ENCODE measurements at places on chromosomes 6 and 20.

DNA sequence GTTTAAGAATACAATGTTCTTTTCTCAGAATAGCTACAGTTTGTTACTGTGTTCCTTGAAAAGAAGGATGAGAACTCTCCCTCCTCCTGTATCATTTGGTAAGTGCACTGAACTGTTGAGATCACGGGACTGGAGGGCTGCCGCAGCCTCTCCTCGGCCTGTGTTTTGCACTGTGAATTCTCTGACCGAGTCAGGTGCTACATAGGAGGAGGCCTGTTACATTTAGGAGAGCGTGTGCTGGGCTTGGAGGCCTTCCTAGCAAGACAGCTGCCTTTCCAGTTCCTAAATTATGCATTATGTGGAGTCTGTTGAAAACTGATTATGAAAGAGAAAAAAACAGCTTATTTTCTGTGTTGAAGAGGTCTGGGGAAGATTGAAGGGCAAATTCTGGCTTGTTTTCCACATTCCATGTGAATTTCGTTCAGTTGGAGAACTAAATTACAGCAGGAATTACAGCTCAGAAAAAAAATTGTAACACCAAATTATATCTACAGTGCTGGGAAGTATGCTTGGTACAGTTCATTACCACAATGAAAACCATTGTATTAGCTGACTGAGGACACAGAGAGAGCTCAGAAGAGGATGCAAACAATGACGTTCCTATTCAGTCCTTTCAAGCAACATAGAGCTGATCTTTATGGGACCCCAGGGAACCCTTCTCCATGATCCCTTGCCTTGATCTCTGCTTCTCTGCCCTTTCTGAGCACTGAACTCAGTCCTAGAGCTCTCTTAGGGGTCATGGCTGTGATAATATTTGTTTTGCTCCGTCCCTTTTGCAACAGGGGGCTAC is 2.8 kb downstream of the TMC2 start:
- DNase-seq = no peak

- DNase-seq = no peak
Observed at GRCh38 chr6:144624246-144624645, 339.1 kb downstream of the UTRN start.

DNA sequence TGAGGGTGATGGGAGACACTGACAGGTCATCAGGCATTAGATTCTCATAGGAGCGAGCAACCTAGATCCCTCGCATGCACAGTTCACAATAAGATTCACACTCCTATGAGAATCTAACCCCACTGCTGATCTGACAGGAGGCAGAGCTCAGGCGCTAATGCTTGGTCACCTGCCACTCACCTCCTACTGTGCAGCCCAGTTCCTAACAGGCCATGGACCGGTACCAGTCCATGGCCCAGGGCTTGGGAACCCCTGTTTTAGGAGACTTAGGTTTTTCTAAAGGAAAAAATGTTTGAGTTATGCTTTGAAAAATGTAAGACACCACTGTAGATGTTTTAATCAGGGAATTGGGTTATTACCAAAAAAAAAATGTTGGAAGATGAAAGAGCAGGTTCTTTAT is 6.7 kb downstream of the HLA-E start:
- DNase-seq = no peak

DNA sequence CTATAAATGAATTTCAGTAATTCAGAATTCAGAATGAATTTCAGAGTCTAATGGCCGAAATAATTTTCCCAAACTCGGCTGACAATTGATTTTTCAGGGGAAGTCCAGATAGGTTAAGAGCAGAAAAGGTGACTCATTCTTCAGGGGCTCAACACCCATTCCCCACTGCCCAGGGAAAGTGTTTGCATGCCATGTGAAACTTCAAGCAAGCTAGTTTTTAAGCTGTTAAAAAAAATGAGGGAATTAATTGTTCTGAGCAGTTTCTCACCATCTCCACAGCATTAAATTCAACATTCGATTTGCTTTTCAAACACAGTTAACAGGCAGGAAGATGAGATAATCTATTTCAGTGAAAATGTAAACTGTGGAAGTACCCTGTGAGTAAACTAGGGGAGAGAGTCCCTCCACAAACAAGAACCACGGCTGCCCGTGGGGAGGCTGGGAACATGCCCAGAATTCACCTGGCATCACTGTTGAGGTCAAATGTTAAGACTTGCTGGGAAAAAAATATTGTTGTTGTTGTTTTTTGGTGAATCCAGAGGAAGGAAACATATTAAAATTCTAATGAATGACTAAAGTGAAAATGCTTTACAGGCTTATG is 650.8 kb upstream of the AGPAT4 start:
- DNase-seq = no peak

GRCh38 chr20:63432577-63433325 is 39.7 kb downstream of the KCNQ2 start:
- DNase-seq = no peak

GRCh38 chr20:50850721-50851286 is 55.9 kb downstream of the BCAS4 start:
- DNase-seq = no peak

DNA sequence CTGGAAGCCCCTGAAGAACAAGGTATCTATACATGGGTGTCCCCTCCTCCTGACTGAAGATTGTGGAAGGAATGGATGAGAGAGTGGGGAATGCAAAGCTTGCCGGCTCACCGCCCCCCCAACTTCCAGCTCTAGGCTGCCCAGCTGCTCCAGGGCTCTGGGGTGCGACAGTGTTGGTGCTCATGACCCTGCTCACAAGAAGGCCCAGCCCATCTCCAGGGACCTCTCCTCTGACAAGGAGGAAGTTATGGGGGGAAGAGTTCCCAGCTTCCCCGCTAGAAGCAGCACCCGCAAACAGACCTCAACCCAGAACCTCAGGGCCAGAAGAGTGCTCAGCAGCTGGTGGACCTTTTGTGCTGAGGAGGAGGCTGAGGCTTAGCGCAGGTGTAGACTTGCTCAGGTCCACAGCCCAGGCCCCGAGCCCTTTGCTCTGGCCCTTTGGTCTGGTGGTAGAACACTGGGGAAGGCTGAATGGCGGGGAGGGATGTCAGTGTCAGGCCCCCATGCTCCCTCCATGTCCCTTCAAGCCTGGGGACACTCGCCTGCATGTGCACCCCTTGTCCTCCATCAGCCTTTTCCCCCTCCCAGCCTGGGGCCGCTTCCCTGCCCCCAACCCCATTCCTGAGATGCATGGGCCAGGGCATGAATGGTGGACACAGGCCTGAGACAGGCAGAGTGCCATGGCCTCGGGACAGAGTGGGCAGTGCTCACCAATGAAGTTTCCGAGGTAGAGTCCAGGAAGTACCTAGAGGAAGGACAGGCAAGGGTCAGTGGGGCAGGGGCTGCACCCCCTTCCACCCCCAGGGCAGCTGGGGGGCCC is 1.3 kb downstream of the DUSP15 start:
- no peak for DNase-seq

DNA sequence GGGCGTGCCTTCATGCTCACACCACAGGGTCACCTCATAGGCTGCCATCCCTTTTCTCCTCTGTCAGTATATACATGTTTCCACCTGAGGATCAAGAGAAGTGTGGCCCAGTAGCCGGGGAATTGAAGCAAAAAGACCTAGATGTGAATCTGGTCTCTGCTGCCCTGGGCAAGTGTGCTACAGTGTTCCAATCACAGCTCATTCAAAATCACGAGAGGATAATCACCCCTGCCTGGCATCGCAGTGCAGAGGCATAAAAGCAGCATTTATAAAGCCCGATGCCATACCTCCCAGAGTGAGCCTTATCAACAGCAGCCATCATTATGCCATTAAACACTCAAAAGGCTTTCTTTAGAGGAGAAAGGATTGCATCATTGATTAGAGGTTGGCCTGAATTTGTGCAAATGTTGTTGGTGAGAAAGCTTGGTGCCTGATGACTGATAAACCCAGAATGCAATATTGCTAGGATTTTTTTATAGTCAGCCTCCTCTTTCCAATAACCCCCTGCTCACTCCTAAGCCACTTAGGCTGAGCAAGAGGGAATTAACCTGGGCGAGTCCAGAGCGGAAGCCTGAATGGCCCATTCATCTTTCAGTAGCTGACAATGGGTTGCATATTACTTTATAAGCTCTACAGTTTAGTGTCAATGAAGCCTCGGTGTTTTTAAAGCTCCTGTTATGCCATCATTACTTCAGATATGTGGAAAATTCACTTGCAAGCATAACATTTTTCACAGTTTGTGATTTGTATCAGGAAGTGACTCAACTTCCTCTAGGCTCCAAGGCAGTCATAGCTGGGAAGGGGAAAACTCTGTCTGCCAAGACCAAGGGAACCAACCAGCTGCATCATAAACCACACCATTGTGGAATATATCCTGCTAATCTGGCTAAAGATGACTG is 92.5 kb upstream of the NXT1 start:
- peak; percentile 76 for DNase-seq

DNA sequence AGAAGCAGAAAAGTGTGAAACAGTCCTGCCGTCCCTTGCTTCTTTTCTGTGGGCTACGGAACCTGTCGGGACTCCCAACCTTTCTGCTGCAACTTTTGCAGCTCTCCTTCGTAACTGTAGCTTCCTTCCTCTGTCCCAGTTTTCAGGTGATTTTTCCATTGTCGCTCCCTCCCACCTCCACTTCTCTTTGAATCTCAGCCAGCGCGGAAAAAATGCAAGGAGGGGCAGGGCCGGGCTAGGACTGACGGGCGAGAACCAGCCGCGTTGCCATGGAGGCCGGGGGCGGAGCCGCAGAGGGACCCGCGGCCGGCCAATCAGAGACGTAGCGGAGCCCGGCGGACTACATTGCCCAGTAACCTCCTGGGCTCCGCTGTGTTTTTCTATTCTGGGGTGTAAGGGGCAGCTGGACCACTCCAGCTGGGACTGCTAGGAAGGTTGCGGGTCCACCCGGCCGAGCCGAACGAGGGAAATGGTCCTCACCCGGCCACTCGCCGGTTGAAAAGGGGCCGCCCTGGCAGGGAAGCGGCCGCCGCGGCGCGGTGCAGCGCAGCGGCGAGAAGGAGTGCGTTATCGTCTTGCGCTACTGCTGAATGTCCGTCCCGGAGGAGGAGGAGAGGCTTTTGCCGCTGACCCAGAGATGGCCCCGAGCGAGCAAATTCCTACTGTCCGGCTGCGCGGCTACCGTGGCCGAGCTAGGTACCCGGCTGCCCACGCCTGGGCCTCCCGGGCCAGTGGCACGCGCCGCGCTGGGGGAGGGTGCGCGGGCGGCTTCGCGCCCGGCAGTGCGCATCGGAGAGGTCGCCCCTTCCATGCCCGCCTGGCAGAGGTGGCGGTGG is at the start of the genes CYP39A1 and SLC25A27:
CYP39A1 (minus strand) TSS at position 216 of the 836 bp plus-strand sequence. CDS start 236 bp downstream, outside the sequence.
SLC25A27 (plus strand) TSS at position 373 of the 836 bp plus-strand sequence; CDS start at position 591, 218 bp downstream.
- DNase-seq = peak; percentile 51

DNA sequence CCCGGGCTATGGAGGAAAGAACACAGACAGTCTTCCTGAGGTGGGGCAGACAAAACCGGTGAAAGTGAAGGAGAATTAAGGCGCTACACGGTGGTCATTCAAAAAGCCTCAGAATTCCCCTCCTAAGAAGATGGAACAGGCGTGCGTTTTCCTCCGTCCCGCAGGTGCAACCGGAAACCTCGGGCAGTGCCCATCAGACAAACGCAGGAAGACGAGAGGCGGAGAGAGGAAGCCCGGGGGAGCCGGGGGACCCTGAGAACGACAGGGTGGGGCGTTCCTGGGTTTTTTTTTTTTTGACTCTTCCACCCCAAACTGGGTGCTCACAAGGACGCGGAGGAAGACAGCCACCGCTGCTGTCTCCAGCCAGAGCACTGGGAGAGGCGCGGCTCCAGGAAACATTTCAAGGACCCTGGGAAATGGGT is 25.4 kb downstream of the TTLL2 start:
- no peak for DNase-seq

GRCh38 chr6:31308845-31309175 is 36.9 kb upstream of the HLA-C start:
- DNase-seq = no peak

DNA sequence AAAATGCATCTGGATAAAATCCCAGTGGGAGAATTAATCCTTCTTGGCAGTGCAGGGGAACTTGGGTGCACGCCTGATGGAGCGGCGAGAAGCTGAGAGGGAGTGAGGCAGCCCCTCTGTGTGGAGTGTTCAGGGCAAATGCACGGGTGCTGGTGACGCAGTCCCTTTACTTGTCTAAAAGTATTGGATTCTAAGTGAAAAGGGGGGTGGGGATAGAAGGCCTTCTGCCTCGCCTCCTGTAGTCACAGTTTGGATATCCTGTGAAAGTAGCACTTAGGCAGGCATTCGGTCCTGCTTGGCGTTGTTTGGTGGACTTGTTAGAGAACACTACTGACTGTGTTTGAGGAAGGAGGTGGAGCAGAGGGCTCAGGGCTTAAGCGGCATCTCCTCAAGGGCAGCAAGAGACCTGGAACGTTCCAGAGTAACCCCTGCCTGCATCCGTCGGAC is 39.3 kb downstream of the PHACTR3 start:
- no peak for DNase-seq

GRCh38 chr6:3324262-3324942 is 65.7 kb downstream of the PSMG4 start:
- peak; percentile 95 for DNase-seq

DNA sequence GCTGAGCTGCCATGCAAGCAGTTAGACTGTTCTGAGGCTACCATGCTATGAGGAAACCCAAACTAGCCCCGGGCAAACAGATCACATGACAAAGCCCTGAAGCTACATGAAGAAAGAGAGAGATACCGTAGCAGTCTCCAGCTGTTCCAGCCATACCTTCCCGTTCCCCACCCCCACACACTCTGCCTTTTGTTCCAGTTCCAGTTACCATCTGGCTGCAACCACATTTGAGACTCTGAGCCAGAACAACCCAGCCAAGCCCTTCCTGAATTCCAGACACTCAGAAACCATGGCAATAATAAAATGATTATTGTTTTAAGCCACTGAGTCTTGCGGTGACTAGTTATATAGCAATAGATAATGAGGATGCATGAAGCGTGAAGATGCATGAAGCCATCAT is 28.3 kb downstream of the RIN2 start:
- DNase-seq = peak; percentile 96

GRCh38 chr20:12597551-12597950 is 411.2 kb upstream of the SPTLC3 start:
- DNase-seq = no peak

DNA sequence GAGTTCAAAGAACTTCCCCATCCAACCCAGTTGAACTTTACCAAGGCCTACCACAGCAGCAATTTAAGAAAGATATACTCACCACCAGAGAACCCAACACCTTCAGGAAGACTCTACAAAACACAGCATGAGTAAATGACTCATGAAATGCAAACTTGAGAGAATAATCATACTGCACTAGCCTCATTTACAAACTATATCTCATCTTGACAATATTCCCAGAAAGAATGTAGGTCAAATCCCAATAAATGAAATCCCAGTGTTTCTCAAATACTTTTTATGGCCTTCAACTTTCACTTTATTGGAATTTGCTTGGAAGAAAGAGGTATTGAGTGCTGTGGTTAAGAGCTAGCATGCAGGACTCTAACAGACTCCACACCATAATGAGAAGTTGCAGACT is 60.0 kb downstream of the FYN start:
- DNase-seq = peak; percentile 57

- peak; percentile 95 for DNase-seq
Observed at GRCh38 chr20:43752561-43753301, 25.9 kb upstream of the GTSF1L start.
